CD8-positive, alpha-beta memory T cell (primary cell): ENCODE measurements at places on chromosomes 16 and 17. TPM values are rescaled to one million over a fixed set of nuclear protein-coding genes. Genes with fewer than 3 reads are reported as not detected.

DNA sequence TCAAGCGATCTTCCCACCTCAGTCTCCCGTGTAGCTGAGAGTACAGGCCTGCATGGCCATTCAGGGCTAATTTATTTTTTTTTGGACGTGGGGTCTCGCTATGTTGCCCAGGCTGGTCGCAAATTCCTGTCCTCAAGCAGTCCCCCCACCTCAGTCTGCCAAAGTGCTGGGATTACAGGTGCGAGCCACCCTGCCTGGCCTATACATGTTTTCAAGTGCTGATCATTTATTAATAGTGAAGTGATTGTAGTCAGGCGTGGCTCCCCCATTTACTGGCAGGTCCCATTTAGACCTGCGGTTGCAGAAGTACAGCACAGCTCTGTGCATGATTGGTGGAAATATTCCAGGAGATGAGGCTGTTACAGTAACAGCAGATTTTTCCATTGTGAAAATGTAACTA lies 8.4 kb downstream of the FOXK2 start:
- no peaks in the 10 kb centered on the region for H3K27me3 ChIP-seq
- H3K27ac ChIP-seq, result no peak overlapping the region
- no peak for DNase-seq
- no peak overlapping the region for H3K4me3 ChIP-seq

DNA sequence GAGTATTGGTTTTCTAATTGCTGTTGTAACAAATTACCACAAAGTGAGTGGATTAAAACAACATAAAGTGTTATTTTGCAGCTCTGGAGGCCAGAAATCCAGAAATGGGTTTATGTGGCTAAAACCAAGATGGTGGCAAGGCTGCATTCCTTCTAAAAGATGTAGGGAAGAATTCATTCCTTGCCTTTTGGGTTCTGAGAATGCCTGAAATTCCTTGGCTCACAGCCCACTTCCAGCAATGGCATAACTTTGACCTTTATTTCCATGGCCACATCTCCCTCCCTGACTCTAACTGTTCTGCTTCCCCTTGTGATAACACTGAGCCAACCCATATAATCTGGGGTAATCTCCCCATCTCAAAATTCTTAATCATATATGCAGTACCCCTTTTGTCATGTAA lies 269.6 kb upstream of the RPL38 start:
- no peak overlapping the region for H3K4me3 ChIP-seq
- no peaks in the 10 kb centered on the region for H3K27me3 ChIP-seq
- H3K4me1 ChIP-seq, result no peaks in the 10 kb centered on the region
- no peaks in the 10 kb centered on the region for H3K36me3 ChIP-seq
- no peak overlapping the region for H3K27ac ChIP-seq

DNA sequence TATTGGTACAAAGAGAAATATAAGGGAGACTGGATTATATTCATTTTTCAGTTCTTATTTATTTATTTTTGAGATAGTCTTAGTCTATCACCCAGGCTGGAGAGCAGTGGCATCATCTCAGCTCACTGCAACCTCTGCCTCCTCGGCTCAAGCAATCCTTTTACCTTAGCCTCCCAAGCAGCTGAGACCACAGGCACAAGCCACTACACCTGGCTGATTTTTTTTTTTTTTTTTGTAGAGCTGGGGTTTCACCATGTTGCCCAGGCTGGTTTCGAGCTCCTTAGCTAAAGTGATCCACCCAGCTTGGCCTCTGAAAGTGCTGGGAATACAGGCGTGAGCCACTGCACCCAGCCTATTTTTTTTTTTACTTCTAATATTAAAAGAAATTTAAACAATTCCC lies 40.1 kb upstream of the USP7 start:
- H3K36me3 ChIP-seq, result no peaks in the 10 kb centered on the region
- H3K4me3 ChIP-seq, result no peak overlapping the region
- H3K27me3 ChIP-seq, result no peaks in the 10 kb centered on the region
- peaks cover 3% of the 10 kb centered on the region for H3K4me1 ChIP-seq

GRCh38 chr16:14098081-14098480 lies 27.0 kb downstream of the MRTFB start:
- no peak overlapping the region for H3K4me3 ChIP-seq
- peaks cover 10% of the 10 kb centered on the region for H3K4me1 ChIP-seq
- no peak overlapping the region for H3K27ac ChIP-seq
- H3K27me3 ChIP-seq, result no peaks in the 10 kb centered on the region
- DNase-seq, result no peak
- H3K36me3 ChIP-seq, result no peaks in the 10 kb centered on the region

- no peaks in the 10 kb centered on the region for H3K27me3 ChIP-seq
- no peaks in the 10 kb centered on the region for H3K36me3 ChIP-seq
- no peak overlapping the region for H3K4me3 ChIP-seq
- no peak for DNase-seq
- no peak overlapping the region for H3K27ac ChIP-seq
These were observed 679.7 kb upstream of the SOX9 start for GRCh38 chr17:71441098-71441497.

DNA sequence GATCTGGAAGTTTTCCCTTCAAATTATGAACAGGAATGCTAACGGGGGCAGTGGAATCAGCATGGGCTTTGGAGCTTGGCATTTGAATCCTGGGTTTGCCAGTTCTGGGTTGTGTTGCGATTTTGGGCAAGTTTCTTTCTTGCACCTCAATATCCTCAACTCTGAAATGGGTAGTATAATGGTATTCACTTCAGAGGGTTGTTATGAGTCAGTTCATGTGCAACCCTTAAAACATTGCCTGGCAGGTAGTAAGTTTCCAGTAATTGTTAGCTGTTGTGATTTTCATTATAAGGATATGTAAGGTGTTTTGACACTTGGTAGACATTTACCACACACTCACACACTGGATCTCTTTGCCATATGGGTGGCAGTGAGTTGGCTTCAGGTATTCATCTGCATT lies 33.4 kb downstream of the SNX29 start:
- no peak overlapping the region for H3K4me3 ChIP-seq
- H3K36me3 ChIP-seq, result no peaks in the 10 kb centered on the region
- no peak overlapping the region for H3K27ac ChIP-seq
- H3K4me1 ChIP-seq, result peaks cover 11% of the 10 kb centered on the region
- H3K27me3 ChIP-seq, result no peaks in the 10 kb centered on the region

GRCh38 chr16:74480150-74481029 lies 59.1 kb upstream of the CLEC18B start:
- H3K4me3 ChIP-seq, result no peak overlapping the region
- peaks cover 3% of the 10 kb centered on the region for H3K4me1 ChIP-seq
- H3K27ac ChIP-seq, result no peak overlapping the region

GRCh38 chr17:78023042-78023441 lies 64.5 kb downstream of the TNRC6C start:
- H3K4me1 ChIP-seq, result peaks cover 23% of the 10 kb centered on the region
- no peak overlapping the region for H3K4me3 ChIP-seq
- H3K27me3 ChIP-seq, result no peaks in the 10 kb centered on the region
- H3K36me3 ChIP-seq, result no peaks in the 10 kb centered on the region
- DNase-seq, result no peak
- no peak overlapping the region for H3K27ac ChIP-seq

DNA sequence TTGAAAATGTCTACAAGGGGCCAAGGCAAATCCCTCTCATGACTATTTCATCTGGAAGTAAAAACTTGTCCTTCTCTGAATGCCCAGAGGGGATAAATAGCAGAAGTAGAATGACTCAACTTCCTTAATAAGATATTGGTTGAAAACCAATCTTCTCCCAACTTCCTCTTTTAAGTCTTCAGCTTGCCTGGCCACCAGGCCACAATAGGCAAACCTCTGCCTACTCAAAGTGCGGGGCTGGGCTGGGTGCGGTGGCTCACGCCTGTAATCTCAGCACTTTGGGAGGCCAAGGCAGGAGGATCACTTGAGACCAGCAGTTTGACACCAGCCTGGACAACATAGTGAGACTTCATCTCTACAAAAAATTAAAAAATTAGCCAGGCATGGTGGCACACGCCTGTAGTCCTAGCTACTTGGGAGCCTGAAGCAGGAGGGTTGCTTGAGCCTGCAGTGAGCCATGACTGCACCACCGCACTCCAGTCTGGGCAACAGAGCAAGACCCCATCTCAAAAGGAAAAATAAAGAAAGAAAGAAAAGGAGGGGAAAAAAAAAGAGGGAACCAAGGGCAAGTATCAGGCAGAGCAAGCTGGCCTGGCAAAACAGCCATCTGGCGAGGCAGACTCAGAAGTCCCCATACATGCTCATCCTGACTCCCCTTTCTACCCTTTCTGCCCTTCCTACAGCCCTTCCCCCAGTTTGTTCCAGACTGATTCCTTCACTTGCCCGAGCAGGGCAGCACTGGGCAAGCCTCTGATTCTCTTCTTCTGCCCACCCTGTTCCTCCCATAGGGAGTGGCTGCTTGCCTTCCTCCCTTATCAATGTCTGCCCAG lies 20.6 kb downstream of the MAP3K14 start:
- no peaks in the 10 kb centered on the region for H3K27me3 ChIP-seq
- H3K36me3 ChIP-seq, result peaks cover 6% of the 10 kb centered on the region
- H3K27ac ChIP-seq, result no peak overlapping the region

GRCh38 chr17:42845918-42846593 lies 1.7 kb downstream of the AOC2 start:
- no peak overlapping the region for H3K27ac ChIP-seq
- DNase-seq, result no peak

DNA sequence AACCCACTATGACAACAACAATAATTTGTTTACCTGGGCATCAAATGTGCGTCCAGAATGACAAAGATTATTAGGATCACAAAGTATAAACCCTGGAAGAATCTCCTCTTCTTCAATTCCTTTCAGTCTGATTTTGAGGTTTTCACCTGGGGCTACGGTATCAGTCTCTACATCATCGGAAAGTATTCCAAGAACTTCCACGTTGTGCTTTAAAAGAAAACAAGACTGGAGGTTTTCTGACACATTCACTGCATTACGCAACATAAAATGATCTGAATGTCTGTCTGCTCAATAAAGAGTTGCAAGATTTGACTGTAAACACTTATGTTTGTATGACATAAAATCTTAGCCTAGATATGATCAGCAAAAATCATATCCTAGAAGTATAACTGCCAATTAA lies 26.0 kb upstream of the RSL1D1 start:
- no peaks in the 10 kb centered on the region for H3K27me3 ChIP-seq
- H3K4me1 ChIP-seq, result no peaks in the 10 kb centered on the region
- H3K4me3 ChIP-seq, result no peak overlapping the region
- H3K27ac ChIP-seq, result no peak overlapping the region

GRCh38 chr16:55453909-55454308 lies 25.1 kb upstream of the MMP2 start:
- no peak overlapping the region for H3K27ac ChIP-seq
- peaks cover 3% of the 10 kb centered on the region for H3K27me3 ChIP-seq
- no peaks in the 10 kb centered on the region for H3K36me3 ChIP-seq
- no peak overlapping the region for H3K4me3 ChIP-seq
- no peak for DNase-seq

DNA sequence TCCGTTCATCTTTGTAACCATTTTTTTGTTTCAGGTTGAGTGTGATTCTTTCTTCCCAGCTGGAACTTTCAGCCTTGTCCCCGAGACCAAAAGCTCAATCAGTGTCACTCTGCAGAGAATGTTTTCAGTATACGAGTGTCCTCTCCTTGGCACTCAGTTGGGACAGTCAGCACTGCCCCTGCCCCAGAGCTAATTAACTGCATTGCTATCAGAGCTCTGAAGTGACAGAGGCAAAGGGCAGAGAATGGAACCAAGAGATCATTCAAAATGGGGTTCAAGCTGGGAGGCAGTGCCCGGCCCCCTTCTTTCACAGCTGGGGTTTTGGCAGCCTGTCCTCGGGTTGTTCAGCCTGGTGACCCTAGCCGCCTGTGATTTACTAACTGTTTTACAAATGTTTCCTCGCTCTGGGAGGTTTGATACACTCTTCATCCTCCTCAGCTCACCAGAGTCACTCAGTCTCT lies 195.9 kb upstream of the TBX2 start:
- H3K36me3 ChIP-seq, result no peaks in the 10 kb centered on the region
- no peak for DNase-seq
- H3K27ac ChIP-seq, result no peak overlapping the region

Gene SLFN12
- 7.4 TPM for total RNA-seq

Gene MILR1
- 0.66 TPM for total RNA-seq

Gene RANBP10
- total RNA-seq, result 18.9 TPM

Gene HCRT
- not detected for total RNA-seq

Gene PROCA1
- total RNA-seq, result 4.9 TPM

Gene CLDN7
- 0.63 TPM for total RNA-seq

Gene KCNJ16
- total RNA-seq, result not detected
